ENCODE measurements at places on chromosomes 4 and X. TPM values are rescaled to one million over a fixed set of nuclear protein-coding genes. Genes with fewer than 3 reads are reported as not detected.

FAM47E gene
- total RNA-seq = 3.1 TPM

SH3D19 gene
- 26.0 TPM for total RNA-seq

FOXR2 gene
- not detected for total RNA-seq

MGAT4D gene
- total RNA-seq = not detected

DNA sequence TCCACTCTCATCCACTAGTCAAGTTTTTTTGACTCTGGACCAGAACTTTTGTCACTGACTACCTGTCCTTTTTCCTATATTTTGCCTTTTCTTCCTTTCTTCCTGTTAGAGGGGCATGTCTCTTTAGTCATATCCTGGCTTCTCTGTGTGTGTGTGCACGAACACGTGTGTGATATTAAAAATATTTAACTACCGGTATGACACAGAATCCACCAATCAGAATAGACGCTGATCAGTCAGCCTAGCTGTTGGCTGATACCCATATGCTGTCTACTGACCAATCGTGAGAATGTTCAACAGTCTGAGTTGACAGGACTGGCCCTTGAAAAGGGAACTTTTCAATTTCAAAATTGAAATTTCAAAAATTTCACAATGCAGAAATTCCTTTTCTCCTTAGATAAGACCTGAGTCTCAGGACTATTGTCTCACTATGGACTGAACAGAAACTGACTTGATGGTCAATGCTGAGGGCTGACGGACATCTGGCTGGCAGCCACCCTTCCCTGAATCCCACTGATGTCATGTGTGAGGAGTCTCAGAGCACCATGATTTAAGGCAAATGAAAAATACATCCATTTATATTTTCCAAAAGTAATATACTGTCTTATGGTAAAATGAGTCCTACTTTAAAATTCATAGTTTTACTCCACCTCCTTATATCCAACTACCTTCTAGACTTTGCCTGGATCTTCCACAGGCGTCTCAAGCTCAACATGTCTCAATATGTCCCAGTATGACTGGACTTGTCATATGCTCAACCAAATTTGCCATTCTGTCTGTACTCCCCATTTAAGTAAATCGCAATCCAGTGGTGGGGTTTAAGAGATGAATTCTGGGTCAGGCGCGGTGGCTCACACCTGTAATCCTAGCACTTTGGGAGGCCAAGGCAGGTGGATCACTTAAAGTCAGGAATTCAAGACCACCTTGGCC is 78.0 kb downstream of the CHRNA9 start:
- DNase-seq = no peak

GRCh38 chr4:41839916-41840854 is 91.7 kb upstream of the PHOX2B start:
- no peak for DNase-seq

GRCh38 chr4:11111876-11112275 is 316.8 kb downstream of the HS3ST1 start:
- DNase-seq = no peak

GRCh38 chr4:141079393-141079930 is 53.8 kb downstream of the RNF150 start:
- DNase-seq = no peak

GRCh38 chr4:133148690-133149363 is at the start of gene PCDH10:
Gene PCDH10 (plus strand): TSS chr4:133149294. CDS start chr4:133150141, 847 bp downstream.
- DNase-seq = peak; percentile 61

GRCh38 chr4:168847771-168848502 is 162.1 kb downstream of the CBR4 start:
- no peak for DNase-seq

- no peak for DNase-seq
Measured at GRCh38 chrX:136814847-136815750, 34.4 kb upstream of the ARHGEF6 start.

DNA sequence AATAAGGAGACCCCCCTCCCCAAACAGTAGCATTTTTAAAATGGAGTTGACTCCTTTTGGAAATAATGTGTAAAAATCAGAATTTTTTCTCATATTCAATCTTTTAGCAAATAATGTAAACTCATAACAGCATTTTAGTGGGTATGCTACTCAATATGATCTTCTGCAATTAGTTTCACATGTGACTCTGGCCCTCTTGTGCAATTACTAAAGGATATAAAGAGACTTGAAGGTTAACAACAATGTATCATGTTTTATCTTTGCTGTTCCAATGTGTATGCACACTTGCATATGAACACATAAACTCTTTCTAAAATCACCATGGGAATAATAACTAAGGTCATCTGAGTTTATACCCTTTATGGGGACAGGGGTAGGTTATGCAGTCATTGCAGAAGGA is 39.9 kb upstream of the RXFP1 start:
- no peak for DNase-seq

GRCh38 chr4:3291969-3292570 is 751 bp upstream of the RGS12 start:
- no peak for DNase-seq

GRCh38 chr4:77199276-77199675 is 42.3 kb downstream of the CCNG2 start:
- no peak for DNase-seq

DNA sequence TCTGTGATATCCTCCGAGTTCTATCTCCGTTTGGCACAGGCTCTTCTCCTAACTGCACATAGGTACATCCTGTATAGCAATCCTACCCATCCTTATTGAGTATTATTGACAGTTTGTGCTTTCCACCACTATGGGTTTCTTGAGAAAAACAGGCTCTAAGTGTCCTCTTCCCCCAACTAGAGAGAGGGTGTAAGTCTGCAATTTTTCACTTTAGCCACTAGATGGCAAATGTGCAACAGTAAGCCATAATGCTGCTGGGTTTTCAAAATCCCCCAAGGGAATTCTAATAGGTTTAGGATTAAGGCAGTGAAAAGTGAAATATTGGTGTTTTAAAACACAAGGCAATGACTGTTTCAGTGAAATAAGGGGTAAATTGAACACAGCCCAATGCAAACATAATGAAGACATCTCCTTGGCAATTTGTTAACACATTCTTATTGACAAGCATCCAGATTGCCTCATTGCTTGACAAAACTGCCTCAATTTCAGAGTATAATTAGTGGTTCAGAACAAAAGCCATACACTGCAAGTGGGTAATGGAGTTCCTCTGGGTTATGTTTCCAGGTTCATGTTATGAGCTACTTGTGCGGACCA is 239.0 kb upstream of the HTR2C start:
- DNase-seq = peak; percentile 7

GRCh38 chr4:122117743-122118142 is 34.4 kb upstream of the BLTP1 start:
- no peak for DNase-seq

GRCh38 chrX:123422875-123423274 is 238.8 kb downstream of the GRIA3 start:
- no peak for DNase-seq

DNA sequence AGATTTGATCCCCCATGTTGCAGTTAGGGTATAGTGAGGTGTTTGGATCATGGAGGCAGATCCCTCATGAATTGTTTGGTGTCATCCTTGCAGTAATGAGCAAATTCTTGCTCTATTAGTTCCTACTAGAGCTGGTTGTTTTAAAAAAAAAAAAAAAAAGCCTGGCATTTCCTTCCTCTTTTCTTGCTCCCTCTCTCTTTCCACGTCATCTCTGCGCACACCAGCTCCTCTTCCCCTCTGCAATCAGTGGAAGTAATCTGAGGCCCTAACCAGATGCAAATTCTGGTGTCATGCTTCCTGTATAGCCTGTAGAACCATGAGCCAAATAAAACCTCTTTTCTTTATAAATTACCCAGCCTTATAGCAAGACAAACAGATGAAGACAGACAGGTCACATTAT is 24.5 kb downstream of the WDR17 start:
- no peak for DNase-seq

- no peak for DNase-seq
Measured at GRCh38 chr4:164423819-164424218, 330.1 kb upstream of the SMIM31 start.

- no peak for DNase-seq
Measured at GRCh38 chr4:61427099-61427817, 227.1 kb downstream of the ADGRL3 start.

DNA sequence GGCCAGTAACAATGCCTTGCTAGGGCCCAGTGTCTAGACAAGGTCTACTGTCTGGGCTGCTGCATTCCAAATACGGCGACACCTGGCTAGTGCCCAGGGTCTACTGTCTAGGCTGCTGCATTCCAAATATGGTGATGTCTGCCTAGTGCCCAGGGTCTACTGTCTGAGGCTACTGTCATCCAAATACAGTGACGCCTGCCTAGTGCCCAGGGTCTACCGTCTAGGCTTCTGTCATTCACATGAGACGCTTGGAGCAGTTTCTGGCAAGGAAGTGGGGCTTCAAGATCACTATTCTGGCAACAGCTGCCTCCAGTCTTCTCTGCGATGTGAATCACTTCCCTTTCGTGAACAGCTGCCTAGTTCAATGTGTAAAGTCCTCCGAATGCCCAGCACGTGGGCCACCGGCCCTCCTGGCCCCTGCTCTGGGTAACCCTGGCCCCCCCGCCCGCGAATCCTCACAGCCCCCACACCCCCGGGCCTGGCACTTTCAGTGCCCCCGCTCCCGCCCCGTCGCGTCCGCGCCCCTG is 12.7 kb downstream of the ACOX3 start:
- no peak for DNase-seq

DNA sequence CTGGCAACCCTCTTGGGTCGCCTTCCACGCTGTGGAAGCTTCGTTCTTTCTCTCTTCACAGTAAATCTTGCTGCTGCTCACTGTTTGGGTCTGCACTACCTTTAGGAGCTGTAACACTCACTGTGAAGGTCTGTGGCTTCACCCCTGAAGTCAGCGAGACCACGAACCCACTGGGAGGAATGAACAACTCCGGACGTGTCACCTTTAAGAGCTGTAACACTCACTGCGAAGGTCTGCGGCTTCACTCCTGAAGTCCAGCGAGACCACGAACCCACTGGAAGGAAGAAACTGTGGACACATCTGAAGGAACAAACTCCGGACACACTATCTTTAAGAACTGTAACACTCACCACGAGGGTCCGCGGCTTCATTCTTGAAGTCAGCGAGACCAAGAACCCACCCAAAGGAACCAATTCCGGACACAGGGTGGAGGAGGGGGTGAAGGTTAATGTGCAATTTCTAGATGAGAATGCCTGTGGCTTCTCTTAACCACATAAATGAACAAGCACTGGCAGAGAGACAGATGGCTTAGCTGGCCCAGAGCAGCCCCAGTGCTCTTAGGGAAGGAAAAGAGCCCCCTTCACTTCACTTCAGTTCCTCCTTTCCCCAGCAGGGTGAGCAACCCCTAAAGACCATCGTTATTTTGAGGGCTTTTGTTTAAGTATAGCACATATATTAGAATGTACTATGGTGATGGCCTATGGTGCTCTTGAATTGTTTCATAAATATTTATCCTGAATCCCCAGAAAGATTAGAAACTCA is 73.0 kb downstream of the LUZP4 start:
- peak; percentile 34 for DNase-seq

GRCh38 chrX:3154386-3154975 is 113.2 kb downstream of the ARSF start:
- DNase-seq = no peak

DNA sequence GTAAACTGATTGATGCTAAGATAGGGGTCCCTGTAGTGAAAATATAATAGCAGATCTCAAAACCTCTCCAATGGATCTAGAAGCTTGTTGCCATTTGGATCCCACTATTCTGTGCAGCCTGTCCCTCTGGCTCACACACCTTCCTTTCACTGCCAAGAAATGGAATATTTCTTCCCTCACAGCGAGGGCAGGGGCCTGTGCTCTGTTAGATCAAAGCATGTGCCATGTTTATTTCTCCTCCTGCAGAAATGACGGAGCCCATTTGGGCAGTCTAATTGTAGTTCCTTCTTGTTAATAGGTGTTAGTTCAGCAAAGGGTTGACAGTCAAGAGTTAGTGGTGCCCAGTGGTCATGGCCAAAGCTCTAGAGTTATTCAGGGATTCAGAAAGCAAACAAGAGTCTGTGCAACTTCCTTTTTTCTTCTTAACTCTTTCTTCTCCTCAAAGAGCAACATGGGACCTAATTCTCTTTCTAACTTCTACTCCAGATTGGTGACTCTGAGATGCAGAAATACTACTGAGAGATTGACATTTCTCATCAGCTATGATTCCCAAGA is 106.8 kb downstream of the STOX2 start:
- DNase-seq = no peak
